Activated CD4-positive, alpha-beta T cell treated with anti-CD3 and anti-CD28 coated beads, Interleukin-2, amount 10 ng/mL, durations not matched to agents 24 days and 14 days (primary cell): ENCODE measurements at places on chromosomes 2 and 18.
A peak's percentile ranks its signal among the peaks of the same experiment; 100 is the strongest.

DNA sequence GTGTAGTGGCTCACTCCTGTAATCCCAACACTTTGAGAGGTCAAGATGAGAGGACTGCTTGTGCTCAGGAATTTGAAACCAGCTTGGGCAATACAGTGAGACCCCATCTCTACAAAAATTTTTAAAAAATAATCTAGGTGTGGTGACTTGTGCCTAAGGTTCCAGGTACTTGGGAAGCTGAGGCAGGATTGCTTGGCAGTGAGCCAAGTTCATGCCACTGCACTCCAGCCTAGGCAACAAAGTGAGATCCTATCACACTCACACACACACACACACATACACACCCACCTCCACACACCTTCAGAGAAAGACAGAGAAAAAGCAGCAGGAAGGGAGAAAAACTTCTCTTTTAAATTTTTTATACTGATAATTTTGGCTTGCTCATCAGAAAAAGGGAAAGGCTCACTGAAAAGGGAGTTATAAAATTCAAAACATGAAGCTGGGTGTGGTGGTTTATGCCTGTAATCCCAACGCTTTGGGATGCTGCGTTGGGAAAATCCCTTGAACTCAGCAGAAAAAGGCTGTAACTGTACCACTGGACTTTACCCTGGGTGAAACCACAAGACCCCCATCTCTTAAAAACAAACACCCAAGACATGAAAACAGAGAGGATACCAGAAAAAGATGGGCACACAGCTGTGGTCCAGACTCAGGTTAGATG lies 25.7 kb downstream of the FAM168B start:
- DNase-seq: no peak

- no peak for DNase-seq
These were observed 272.2 kb upstream of the ID2 start for GRCh38 chr2:8409461-8410260.

DNA sequence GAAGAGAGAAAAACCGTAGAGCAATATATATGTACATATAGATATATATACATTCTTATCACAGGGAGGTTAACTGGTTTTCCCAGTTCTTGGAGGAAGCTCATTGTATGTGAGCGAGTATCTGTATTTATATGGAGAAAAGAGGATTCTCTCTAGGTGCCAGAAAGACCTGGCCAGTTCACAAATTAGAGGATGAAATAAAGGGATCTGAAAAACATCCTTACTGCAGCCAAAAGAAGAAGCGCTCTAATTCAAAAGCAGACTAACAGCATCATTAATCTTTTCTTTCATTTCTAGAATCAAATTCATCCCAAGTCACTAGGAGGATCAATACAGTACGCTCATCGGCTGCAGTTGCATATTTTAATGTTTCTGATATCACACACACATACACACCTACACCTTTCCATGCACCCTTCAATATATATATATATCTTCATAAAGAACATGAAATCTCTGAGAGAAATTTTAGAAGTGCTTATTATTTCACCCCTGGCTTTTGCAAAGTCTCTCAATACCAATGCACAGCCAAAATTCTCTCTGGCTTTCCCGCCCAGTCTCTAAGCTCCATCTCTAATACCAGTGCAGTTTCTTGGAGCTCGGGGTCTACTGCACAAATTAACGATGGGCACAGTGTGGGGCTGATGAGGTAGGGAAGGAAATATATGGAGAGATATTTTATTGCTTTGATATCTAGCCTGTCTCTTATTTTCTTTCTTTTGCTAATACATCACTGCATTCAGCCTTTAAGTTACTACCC lies 731 bp downstream of the NRXN1 start:
- no peak for DNase-seq

- DNase-seq: no peak
These were observed 87.1 kb downstream of the ITGB1BP1 start for GRCh38 chr2:9336241-9336575.

DNA sequence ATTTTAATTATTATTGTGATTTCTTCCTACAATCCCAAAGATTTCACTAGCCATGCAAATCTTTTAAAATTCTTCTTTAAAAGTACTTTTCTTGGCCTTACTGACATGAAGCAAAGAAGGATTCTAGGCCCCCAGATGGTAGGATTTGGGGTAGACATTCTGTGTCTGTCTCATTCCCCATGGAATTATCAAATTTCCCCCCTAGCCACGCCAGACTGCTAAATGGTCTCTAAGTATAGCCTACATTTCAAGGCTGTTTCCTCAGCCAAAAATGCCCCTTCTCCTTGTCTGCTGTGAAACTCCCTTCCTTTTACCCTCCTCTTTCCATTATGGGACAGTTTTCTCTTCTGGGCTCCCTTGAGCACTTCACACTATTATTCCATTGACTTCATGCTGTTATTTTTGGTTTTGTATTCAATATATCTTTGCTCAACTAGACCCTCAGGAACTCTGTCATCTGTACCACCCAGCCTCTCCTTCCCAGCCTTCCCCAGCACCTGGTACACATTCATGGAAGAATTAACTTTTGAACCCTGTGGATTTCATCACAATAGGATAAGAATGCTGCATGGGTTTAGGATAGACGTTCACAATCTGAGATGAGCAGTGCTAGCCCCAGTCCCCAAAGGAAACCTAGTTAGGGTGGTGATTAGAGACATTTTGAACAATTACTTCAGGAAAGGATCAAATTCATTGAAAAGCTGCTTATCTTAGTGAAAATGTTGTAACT lies 21.5 kb upstream of the CYP1B1 start:
- DNase-seq: no peak

GRCh38 chr18:37270038-37270665 lies 295.4 kb downstream of the CELF4 start:
- peak; percentile 84 for DNase-seq

DNA sequence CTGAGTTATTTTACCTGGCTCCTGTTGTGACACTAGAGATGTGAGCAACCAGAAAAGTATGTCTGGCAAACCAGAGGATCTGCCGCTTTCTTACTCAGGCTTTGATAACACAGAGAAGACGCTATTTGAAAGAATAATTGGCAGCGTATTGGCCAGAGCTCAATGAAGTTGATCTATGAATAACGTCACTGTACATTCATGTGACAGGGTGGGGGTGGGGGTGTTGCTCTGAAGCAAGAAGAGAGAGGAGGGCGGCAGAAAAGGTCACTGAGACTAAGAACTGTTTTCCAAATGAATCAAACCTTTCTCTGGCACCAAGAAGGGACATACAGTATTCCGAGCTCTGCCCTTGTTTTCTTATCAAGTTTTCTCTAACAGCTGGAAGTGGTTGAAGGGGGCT lies 1.7 kb upstream of the ONECUT2 start:
- no peak for DNase-seq

DNA sequence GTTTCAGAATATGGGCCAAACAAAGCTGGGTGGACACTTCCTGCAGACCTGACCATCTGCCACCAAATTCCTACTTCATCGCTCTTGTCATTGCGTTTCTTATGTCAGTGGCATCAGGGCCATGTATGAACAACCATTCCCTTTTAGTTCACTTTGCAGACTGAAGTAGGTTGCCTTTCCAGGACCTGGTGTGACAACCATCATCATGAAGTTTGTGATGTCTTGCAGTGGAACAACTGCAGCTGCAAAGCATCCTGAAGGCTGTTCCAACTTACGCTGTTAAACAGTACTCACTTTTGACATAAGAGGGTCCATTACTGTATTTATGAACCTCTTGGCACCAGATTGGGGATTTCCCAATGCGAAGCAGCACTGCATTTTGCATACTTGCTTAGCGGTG lies 511.6 kb downstream of the ARHGAP15 start:
- DNase-seq: no peak

GRCh38 chr2:69615078-69615625 lies 28.4 kb downstream of the AAK1 start:
- DNase-seq: no peak
